NCI-H510A (cell line): ENCODE measurements at places on chromosomes 12 and 14.
A peak's percentile ranks its signal among the peaks of the same experiment; 100 is the strongest.

GRCh38 chr12:91588874-91589454, 406.3 kb upstream of the DCN start:
- DNase-seq, result no peak

GRCh38 chr12:29754235-29755189, 29.2 kb downstream of the TMTC1 start:
- no peak for DNase-seq

- no peak for DNase-seq
Observed at GRCh38 chr12:1445807-1446206, 148.6 kb downstream of the FBXL14 start.

DNA sequence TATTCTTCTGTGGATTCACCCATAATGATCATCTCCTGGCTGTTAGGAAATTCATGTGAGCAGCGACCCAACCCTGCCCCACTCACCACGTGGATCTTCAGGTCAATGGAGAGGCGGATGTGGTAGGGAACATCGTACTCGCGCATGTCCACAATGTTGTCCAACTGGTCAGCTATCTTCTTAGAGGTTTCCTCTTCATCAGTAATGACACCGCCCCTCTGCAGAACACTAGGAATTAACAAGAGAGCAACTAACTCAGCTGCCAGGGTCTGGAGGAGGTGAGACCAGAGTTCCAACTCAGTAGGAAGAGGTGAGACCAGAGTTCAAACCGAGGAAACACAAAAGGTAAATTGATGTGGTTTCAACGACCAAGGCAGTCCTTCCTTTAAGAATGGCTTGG, 9.7 kb downstream of the POLE start:
- DNase-seq, result no peak

DNA sequence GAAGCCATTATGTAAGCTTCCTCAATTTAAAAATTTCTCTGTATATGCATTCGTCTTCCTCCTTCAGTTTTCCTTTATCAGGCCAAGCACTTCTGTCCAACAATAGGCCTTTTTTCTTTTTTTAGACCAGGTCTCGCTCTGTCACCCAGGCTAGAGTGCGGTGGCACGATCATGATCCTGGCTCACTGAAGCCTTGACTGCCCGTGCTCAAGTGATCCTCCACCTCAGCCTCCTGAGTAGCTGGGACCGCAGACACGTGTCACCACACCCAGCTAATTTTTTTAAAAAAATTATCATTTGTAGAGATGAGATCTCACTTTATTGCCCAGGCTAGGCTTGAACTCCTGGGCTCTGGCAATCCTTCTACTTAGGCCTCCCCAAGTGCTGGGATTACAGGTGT, 25.8 kb downstream of the TAOK3 start:
- no peak for DNase-seq

DNA sequence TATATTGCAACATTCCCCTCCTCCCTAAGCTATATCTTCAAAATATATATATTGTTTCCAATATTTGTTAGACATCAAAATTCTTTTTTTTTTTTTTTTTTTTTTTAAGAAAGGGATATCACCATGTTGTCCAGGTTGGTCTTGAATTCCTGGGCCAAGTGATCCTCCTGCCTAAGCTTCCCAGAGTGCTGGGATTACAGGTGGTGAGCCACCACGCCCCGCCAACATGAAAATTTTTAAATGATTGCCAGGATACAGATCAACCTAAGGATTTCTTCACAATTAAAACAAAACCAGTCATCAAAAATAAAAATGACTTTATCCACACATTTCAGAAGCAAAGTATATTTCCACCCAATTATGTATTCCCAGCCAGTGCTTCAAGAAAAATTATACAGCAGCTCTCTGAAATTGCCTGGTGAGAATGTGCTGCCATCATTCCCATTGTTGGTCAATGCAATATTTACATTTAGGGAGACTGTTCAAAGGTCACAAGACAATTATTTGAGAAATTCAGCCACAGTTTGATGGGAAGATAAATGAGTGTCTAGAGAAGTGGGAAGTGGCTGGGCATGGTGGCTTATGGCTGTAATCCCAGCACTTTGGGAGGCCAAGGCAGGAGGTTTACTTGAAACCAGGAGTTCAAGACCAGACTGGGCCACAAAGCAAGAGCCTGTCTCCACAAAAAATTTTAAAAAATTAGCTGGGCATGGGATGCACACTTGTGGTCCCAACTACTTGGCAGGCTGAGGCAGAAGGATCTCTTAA, 141.7 kb upstream of the AMIGO2 start:
- DNase-seq, result no peak

GRCh38 chr14:30005114-30005808, 77.6 kb upstream of the PRKD1 start:
- DNase-seq, result peak; percentile 18

DNA sequence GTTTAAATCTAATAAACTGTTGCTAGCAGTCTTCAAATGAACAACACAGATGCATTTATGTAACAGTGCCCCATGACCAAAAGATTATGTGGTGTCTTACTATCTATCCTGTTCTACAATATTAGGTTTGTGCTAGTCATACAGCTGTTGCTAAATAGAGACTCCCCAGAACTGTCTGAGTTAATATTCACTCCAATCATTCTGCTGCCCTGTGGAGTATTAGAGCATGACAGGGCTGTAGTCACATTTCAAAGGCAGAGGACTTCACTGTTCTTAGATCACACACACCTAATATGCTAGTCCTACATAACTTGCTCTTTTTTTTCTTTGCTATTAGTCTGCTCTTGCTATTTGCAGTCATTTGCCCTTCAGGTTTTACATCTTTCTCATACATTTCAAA, 157.6 kb upstream of the MDGA2 start:
- DNase-seq, result no peak

GRCh38 chr12:2390133-2390532, 337.3 kb downstream of the CACNA1C start:
- DNase-seq, result no peak

DNA sequence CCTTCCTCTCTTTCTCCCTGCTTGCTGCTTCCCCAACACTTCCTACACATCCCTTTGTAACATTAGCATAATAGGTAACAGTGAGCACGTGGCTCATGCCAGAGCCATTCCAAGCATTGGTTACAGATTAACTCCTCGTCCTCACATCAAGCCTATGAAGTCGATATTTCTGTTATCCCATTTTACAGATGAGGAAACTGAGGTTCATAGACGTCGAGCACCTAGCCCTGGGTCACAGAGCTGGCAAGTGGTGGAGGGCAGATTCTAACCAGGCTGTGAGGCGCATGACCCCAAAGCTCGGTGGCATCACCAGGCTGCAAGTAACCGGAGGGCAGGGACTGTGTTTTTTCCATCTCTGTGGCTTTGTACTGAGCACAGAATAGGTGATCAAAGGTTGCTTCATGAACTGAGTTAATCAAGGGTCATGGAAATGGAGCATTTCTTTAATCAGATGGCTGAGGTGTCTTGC, 5.7 kb upstream of the SERPINA1 start:
- no peak for DNase-seq

DNA sequence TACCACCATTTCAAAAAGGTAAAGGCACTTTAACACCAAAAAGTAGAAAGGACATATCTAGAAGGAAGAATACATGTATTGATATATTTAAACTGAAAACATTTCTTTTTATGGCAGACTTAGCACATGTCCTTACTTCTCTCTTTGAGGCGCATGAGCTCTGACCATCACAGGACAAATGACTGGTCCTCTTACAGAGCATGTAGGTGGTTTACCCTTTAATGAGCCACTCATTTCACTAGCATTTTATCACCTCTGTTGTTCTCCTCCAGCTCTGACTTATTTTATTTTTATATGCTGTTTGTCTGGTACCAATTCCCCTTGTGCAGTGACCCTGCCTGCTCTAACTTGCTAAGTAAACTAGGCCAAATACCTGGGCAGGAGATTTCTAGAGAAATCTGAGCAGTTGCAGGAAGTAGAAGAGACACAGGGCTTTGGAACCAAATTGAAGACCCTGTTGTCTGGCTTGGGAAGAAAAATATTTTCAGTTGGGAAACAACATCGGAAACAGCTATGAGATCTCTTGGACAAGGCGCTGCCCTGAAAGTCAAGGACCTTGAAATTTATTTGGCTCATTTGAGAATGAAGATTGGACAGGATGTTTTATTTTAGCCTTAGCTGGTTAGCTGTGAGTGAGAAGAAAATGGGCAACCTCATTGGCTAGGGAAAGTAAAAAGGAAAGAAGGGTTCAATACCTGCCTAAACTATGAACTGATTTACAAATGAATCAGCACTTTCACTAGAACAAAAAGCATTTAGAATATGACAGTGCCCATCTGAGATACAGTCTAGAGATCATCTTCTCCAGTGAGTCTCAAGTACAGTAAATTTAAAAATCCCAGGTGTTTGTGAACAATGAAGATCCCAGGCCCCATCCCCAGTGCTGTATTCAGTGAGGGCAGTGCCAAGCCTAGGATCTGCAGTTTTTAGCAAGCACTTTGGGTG, 374.4 kb downstream of the ZFP36L1 start:
- DNase-seq, result no peak

- DNase-seq, result no peak
Observed at GRCh38 chr12:89083491-89083890, 268.8 kb downstream of the DUSP6 start.

GRCh38 chr12:45464699-45465098, 248.8 kb downstream of the ANO6 start:
- no peak for DNase-seq

DNA sequence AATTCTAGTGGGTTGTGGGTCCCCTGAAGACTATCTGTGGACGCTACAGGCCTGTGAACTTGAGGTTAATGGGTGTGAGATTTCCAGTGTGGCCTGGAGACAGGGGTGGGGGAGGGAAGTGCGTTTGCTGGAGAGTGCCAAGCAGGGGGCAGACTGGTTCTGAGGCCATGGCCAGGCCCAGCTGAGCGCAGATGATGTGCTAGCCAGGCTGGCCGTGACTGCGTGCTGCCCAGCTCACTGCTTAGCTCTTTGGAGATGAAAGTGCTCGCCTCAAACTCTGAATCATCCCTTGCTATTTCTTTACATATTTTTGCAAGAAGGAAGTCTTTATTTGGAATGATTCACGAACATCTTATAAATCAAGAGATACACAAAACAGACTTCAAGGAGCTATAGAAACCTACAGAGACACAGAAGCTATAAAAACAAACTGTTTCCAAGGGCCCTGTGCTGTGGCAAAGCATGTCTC, 75.2 kb upstream of the PLEKHG3 start:
- DNase-seq, result no peak

DNA sequence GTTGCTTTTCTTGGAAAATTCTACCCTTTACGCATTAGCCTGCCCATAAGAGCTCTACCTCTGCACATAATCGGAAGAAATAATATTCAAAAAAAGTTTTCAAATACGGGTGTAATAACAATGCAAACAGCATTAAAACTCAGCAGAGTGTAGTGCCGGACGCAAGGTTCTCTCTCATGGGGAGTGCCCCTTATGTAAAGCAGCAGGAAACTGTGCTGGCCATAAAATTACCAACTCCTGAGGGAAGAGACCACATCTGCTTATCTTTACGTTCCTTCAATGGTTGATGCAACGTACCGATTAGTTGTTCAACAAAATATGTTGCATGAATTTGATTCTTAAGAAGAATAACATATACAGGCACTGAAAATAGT, 118.7 kb upstream of the TMCC3 start:
- no peak for DNase-seq

GRCh38 chr14:74910556-74910955, 12.5 kb downstream of the RPS6KL1 start:
- DNase-seq, result no peak

DNA sequence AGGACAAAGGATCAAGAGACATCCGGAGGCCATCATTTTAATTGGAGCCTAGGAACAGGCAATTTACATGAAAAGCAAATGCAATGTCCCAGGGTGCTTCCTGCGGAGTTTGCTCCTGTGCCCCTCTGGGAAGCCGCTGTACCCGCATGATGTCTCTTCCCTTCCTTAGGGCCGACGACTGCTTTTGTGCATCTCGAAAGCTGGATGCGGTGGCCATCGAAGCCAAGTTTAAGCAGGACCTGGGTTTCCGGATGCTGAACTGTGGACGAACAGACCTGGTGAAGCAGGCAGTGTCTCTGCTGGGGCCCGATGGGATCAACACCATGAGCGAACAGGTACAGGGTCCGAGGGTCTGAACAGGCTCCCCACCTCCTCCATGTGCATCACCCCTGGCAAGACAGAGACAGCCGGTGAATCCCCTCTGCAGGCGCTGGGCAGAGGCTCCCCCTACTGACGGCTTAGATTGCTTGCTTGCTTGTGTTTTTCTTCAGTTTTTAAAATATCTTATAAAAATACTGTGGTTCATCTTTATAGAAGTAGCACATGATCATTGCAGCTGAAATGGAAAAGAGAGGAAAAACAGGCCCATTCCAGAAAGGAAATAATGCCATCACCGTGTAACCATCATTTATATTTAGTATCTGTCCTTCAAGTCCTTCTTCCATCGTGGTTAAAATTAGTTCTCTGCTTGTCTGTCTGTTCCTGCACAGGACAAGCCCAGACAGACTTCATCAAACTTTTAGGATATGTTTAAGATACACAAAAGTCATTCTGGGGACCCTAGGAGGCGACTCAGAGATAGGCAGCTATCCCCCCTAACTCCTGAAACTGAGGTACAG, 75.4 kb upstream of the PWP1 start:
- no peak for DNase-seq

GRCh38 chr12:88781909-88782308, 201.6 kb upstream of the KITLG start:
- DNase-seq, result no peak

DNA sequence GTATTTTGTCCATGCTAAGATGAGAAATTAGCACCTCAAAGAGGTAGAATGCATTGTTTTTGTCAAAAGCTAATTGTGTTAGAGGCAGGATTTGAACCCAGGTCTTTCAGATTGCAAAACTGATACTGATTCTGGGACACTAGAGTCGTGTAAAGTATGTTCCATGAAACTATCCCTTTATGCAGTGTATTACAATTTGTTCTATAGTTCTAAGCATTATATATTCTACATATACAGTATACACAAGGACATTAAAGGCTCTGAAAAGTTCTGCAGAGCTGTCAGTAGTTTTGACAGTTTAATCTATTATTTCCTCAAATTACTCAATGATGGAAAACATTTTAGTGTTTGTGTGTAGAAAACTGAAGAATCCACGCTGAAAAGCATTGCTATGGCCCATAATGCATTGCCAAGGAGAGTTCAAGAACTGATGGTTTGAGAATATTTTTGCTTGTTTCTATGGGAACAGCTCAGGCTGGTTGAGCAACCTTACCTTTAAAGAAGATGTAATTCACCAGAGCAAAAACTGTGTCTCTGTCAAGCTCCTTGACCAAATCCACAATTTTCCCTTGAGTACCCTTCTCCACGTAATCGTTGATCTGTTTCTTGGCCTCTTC, 6.2 kb downstream of the SERPINA1 start:
- no peak for DNase-seq

DNA sequence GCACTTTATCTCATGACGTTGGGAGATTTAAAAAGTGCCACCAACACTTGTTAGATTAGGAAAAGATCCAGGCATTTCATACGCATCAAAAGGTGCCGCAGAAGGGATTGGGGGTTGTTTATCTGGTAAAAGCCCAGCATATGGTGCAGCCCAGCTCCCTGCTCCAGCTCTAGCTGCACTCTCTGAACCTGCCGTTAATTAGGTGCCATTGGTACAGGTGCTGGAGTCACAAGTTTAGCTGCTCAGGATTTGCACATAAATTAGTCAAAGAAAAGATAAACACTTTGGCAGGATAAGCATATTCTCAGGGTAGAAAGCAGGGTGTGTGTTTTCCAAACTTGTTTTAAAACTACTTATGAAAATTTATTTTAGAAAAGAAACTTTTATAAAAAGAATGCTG, 932.6 kb upstream of the TMEM132C start:
- DNase-seq, result no peak

GRCh38 chr14:58428118-58428683, 682 bp downstream of the KIAA0586 start:
- DNase-seq, result peak; percentile 16
